ENCODE measurements at places on chromosomes 11 and 22.

DNA sequence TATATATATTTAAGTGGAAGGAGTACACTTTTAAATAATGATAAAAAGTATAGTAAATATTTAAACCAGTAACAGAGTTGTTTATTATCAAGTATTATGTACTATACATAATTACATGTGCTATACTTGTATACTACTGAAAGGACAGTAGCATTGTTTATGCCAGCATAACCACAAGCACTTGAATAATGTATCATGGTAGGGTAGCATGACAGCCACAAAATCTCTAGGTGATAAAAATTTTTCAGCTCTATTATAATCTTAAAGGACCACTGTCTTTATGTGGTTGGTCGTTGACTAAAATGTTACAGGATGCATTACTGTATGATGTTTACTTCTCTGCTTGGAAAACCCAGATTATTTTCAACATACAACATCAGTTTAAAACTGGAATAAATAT, 349.2 kb downstream of the CASP12 start:
- DNase-seq: no peak

- no peak for DNase-seq
These were observed 545.2 kb upstream of the CCDC179 start for GRCh38 chr11:23405350-23405937.

DNA sequence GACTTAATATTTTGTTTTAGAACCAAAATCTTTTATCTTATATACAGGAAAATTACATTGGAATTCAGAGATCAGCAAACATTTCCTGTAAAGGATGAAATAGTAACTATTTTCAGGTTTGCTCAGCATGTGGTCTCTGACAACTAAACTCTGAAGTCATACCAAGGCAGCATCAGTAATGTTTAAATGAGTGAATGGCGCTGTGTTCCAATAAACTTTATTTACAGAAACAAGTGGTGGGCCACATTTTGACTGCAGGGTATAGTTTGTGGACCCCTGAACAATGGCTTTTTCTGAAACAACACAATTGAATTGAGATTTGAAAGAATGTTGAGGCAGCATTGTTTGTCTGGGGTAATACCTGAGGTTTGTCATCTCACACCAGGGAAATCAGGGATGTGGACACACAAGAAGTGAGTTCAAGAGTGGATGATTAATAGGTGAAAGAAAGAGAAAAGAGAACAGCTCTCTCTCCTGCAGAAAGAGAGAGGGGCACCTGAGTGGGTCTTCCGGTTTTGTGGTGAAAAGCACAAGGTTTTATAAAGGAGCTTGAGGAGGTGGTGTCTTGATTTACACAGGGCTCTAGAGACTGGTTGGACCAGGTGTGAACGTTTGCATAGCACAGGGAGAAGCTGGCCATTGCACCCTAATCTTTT, 113.5 kb upstream of the VPREB1 start:
- no peak for DNase-seq

DNA sequence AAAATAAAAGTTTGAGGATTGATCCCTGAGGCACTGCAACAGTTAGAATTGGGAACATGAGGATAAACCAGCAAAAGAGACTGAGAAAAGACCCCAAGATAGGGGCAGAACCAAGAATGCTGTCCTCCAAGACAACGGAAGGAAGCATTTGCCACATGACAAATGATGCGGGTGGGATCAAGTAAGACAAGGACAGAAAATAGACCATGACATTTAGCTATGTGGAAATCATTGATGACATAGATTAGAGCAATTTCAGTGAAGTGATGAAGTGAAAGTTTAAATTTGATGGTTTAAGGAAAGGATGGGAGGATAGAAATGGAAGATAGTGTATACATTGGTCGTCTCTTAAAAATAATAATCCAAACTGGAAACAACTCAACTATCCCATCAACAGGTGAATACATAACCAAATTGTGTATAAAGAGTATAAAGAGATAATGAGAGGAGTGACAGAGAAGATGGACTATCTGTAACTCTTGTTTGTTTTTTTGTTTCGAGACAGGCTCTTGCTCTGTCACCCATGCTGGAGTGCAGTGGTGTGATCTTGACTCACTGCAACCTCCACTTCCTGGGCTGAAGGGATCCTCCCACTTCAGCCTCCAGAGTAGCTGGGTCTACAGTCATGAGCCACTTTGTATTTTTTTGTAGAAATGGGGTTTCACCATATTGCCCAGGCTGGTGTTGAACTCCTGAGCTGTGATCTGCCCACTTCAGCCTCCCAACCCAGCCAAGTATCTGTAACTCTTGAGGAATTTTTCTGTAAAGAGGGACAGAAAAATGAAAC, 48.7 kb upstream of the FDX1 start:
- no peak for DNase-seq

DNA sequence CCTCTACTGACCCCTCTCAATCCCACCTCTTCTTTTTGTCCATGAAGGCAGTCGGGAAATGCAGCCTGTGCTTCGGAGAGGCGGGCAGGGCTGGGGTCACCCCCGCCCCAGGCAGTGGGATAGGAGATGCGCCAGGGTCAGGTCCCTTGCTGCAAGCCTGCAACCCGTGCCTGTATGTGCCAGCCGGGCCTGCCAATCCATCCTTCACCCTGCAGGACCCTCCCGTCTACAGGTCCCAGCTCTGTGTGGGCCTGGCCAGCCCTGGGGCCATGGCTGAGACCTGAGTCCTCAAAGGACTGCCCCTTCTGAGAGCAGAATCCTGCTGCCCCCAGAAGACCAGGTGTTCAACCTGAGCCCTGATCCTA, 10.9 kb downstream of the ASCL2 start:
- no peak for DNase-seq

DNA sequence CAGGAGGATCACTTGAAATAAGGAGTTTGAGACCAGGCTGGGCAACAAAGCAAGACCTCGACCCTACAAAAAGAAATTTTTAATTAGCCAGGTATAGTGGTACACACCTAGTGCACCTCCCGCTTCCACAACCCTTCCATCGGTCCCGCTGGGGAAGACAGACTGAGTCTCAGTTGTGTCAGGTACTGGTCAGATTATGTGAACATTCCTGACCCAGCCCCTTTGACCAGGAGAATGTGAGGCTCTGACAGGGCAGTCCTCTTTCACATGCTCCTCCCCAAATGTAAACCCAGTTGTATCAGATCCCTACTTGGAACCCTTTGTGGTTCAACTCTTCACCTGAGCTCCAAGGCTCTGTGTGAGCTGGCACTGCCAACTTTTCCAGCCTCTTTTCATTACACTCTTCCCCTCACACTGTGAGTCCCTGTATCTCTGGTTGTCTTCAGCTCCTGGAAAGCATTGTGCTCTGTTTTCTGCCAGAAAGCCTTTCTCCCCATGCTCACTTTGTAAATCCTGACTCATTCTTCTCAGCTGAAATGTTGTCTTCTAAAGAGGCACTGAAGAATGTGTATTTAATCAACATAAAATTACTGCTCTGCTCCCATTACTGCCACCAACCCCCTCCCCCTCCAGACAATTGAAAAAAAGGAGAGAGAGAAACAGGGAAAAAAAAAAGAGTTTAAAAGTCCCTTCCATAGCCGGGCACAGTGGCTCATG, 2.1 kb upstream of the TTLL12 start:
- no peak for DNase-seq

GRCh38 chr22:48434868-48435250, 1392.8 kb downstream of the BRD1 start:
- DNase-seq: no peak

DNA sequence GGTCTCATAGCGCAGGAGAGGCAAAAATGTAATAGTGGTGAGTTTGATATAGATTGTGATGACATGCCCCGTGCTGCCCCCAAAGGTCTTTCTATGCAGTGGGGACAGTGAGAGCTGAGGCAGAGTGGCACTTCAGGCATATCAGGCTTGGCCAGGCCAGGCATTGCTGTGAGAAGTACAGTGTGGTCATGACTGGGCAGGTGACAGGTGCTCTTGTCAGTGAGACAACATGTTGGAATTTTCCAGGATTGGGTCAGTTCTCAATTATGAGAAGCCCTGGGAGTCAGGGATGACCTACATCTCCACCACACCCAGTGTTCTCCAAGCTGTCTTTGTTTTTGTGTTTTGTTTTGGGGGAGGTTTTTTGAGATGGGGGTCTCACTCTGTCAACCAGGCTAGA, 3.7 kb downstream of the SNAP29 start:
- DNase-seq: no peak

- DNase-seq: no peak
These were observed 33.6 kb downstream of the PPME1 start for GRCh38 chr11:74204701-74205100.

DNA sequence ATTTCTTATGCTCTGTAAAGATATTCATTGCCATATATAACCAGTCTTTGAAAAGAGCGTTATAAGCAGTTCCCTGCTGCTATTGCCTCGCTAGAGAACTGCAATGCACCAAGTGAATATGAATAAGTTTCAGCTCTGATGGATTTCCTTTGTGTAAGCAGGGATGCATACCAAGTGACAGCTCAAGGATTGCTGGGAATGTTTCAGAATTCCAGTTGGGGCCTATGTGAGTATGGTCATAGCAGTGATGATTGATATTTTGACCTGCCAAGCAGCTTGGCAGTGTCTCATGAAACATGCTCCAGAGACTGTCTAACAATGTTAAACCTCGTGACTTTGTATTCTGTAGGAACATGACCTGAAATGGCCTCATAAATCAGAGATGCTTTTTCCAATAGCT, 312.6 kb downstream of the C11orf87 start:
- DNase-seq: no peak

DNA sequence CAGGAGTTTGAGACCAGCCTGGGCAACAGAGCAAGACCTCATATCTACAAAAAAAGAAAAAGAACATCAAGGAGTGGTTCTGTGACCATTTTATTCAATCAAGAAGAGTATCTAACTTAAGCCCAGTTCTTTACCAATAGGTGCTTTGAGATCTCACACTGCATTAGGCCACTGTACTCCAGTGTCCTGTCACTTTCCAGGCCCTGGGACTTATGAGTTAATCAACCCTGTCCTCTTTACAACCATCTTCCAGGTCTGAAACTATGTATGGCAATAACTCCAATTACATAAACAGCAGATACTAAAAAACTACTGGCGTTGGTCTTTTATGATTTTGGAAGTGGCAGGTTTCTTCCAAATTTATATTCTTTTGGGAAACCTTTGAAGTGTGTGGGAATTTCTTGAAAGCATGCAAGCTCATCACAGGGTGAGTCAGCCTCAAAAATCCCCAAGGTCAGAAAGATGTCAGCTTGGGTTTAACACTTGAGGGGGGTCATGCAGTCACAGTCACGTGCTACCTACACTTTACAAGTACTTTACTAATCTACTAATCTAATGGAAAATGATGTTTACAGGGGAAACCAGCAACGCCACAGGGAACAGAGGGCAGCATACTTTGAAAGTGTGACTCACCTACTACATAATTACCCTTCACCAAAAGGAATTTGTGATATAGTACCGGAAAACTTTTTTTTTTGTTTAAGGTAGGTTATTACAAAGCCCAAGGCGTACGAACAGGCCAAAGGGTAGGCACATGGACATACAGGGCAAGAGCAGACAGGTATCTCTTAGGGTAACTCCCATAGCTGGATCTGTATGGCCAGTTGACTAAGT, 15.6 kb downstream of the PISD start:
- DNase-seq: no peak

DNA sequence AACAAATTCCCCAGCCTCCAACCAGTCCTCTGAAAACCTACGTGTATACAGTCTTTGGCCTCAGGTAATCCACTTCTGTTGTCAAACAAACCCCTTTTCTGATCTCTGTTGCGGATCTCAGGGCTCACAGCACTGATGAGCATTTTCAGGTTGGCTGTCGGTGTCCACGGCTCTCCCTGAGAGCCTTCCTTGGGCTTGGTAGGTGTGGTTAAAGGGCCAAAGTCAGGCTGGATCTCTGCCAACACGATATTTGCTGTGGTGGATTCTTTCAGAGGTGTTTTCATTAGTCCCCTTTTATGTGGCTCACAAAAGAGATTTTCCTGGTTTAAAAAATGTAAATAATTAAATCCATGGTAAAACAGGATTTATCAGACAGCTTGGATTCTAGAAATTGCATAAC, 2.9 kb downstream of the E2F8 start:
- no peak for DNase-seq

DNA sequence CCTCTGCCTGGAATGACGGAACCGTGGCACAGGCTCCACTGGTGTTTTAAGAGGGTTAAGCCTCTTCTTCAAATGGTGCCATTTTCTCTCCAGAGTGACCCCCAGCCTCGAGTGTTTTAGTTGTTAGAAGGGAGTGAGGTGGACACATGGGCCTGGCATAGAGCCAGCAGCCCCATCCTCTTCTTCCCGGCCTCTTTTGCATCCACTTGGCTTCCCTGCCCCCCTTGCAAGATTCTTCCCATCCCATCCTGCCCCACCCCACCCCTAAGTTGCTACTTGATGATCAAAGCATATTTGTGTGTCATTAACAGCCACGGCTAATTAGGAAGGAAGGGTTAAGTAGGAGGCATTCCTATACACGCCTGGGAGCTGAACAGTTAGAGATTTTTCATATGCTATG, 72.3 kb upstream of the CRYBB3 start:
- DNase-seq: no peak

- no peak for DNase-seq
These were observed 36.1 kb upstream of the TSPAN18 start for GRCh38 chr11:44690651-44691050.

GRCh38 chr22:44561139-44561840, 63.3 kb upstream of the RTL6 start:
- no peak for DNase-seq

DNA sequence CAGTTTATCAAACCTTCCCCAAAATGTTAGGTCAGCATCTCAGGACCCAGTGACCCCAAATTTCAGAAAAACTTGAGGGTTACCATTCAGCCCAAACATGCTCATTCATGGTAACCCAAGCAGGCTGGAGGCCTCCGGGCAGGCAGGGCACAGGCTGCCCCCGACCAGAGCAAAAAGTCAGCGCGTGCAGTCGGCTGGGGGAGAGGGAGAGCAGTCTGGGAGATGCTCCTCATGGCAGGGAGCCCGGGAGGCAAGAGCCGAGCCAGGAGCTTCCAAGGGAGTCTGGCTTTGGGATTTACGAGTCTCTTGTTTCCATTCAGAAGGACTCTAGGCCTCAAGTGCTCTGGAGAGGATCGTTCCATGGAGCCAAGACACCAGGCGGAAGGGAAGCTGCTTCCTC, 45.7 kb downstream of the RPUSD4 start:
- no peak for DNase-seq

GRCh38 chr11:109772892-109773291, 320.3 kb upstream of the ZC3H12C start:
- no peak for DNase-seq

GRCh38 chr22:49823289-49824045, 4.2 kb downstream of the BRD1 start:
- no peak for DNase-seq

- DNase-seq: no peak
These were observed 878.2 kb downstream of the NTM start for GRCh38 chr11:132248580-132248979.

- no peak for DNase-seq
These were observed 13.4 kb downstream of the APLNR start for GRCh38 chr11:57223601-57224000.

GRCh38 chr11:59261150-59261549, 48.4 kb upstream of the MPEG1 start:
- no peak for DNase-seq

DNA sequence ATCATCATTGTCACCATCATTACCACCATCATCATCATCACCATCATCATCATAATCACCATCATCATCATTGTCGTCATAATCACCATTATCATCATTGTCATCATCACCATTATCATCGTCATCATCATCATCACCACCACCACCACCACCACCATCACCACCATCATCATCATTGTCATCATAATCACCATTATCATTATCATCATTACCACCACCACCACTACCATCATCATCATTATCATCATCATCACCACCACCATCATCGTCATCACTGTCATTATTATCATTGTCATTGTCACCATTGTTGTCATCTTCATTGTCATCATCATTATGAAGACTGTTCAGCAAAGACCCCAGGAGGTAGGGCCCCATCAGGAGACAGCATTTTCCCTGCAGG, 33.3 kb downstream of the SMIM38 start:
- DNase-seq: no peak
